ENCODE measurements at places on chromosomes 5 and 9. TPM values are rescaled to one million over a fixed set of nuclear protein-coding genes. Genes with fewer than 3 reads are reported as not detected.

DNA sequence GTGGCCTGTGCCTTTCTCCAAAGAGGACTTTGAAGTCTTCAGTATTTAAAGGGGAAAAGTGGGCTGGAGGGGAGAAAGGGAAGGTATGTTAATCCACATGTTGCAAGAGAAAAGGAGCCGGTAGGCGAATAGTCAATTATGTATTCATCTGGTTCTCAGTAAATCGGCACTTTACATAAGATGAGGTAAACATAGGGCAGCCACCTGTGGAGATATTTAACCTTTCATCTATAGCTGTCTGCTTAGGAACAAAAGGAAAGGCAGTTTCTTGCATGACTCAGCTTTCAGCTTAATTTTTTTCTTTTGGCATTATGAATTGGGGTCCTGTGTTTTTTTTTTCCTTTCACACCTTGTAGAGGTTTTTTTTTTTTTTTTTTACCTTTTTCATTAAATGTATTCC lies 42.2 kb downstream of the FGD3 start:
- no peak for DNase-seq

DNA sequence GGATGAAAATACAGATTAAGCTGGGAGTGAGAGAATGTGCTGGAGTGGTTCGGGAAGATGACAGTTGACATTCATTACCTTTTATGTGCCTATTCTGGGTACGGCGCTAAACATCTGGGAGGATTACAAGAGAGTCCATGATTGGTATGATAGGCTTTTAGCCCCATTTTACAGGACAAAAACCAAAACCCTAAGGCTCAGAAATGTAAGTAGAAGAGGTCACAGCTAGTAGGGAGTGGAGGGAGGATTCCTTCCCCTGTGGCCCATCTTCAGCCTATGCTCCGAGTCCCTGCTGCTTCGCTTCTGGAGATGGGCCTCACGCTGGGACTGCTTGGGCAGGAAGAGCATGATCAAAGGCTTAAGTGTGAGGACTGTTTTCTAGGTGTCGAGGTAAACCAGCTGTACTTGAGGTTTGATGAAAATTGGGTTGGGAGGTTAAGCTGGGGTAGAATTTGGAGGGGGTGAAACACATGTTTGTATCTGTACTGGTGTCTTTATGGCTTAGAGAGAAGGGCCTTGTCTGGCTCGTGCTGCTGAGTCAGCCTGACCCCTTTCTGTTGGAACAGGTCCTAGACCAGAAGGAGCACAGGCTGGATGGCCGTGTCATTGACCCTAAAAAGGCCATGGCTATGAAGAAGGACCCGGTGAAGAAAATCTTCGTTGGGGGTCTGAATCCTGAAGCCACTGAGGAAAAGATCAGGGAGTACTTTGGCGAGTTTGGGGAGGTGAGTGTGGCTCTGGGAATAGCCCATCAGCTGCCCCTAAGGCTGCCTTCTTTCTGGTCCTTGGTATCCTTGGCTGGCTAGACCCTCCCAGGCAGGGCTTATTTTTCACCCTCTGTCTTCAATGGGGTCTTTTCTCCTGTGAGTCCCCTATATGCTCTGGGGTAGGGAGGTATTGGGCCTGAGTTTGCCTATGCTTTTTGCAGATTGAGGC lies 2.1 kb downstream of the HNRNPAB start:
- DNase-seq = no peak

GRCh38 chr5:144315026-144315425 lies 144.4 kb downstream of the KCTD16 start:
- no peak for DNase-seq

- no peak for DNase-seq
Measured at GRCh38 chr9:89550346-89550927, 52.5 kb upstream of the SEMA4D start.

DNA sequence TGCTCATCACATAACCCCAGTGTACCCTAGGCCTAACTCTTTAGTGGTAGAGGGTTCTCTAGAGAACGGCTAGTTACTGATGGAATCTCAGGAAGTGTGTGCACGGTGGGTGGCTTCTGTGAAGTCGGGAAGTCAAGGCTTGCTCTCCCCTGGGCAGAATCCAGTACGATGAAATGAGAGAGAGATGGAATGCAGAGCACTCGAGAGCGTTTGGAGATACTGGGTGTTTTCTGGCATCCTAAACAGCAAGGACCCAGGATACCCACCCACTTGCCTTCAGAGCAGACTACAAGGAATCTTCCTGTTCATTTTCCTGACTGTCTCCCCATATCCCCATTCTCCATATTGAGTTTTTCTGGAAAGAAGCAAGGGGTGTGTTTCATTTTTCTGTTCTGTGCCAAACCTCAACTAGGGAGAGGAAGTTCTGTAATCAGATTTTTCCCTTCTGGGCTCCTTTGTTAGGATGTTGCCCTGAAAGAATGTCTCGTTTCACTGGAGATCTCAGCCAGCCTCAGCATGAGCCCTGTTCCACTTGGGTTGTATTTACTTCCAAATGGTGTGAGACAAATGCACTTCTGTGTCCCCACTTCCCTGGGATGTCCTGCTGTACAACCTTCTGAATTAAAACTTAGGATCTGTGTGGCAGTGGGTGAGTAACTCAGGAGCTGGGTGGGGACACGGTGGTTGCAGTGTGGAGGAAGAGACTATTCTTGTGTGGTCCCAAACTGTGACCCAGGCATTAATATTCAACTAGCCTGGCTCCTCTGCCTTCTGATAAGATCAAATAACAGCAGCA lies 108.9 kb upstream of the SPRY4 start:
- DNase-seq = no peak

- DNase-seq = no peak
Measured at GRCh38 chr5:38463634-38464521, 92.6 kb downstream of the LIFR start.

- DNase-seq = peak; percentile 11
Measured at GRCh38 chr5:112869948-112870347, 8.9 kb downstream of the SRP19 start.

- no peak for DNase-seq
Measured at GRCh38 chr5:135810188-135810943, 24.1 kb upstream of the SLC25A48 start.

- no peak for DNase-seq
Measured at GRCh38 chr5:14228219-14228618, 85.1 kb downstream of the TRIO start.

GRCh38 chr5:116646611-116647289 lies 72.1 kb upstream of the SEMA6A start:
- DNase-seq = no peak

DNA sequence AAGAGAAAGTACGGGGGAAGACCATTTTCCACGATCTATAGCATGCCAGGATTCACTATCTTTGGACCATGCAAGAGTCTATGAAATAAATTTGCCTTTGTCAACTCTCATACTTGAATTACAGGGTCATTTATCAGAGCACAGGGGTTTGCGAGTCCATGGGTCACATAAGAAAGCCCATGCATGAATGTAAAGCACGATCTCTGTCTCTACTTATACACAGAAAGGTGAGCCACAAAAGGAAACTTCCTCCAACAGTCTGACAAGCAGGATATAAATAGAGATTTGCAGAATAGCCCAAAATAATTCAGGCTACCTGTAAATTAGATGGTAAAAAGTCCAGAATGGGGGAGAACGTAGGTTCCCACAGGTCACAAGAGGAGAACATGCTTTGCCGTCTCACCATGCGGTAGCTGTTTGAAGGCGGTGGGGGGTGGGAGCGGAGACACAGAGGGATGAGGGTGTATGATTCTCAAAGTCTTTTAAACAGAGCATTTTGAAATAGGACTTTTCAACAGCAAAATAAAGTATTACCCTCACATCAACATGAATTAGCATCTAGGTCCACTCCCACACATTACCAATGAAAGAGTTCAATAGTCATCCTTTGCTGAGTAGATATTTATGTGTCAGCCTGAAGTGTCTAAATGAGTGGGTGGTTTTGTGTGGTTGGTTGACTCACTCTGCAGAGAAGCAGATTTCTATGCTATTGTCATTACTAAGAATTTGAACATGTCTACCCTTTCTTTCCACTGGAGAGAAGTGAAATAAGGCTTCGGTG lies 279.7 kb downstream of the EBF1 start:
- DNase-seq = no peak

- DNase-seq = peak; percentile 63
Measured at GRCh38 chr5:179795863-179796833, 2.4 kb downstream of the LTC4S start.

- no peak for DNase-seq
Measured at GRCh38 chr9:135805422-135806022, 101.8 kb downstream of the CAMSAP1 start.

GRCh38 chr9:16342246-16343020 lies 528.0 kb downstream of the BNC2 start:
- DNase-seq = no peak

Gene CRHBP
- total RNA-seq = not detected

Gene ADCY2
- total RNA-seq = not detected

Gene EIF4EBP3
- 16.1 TPM for total RNA-seq

Gene SLC25A2
- total RNA-seq = 0.20 TPM

Gene SPATA31E1
- not detected for total RNA-seq

Gene SARDH
- 0.60 TPM for total RNA-seq

Gene HRH2
- total RNA-seq = 94.7 TPM
